ENCODE measurements at places on chromosomes 6 and 20.

DNA sequence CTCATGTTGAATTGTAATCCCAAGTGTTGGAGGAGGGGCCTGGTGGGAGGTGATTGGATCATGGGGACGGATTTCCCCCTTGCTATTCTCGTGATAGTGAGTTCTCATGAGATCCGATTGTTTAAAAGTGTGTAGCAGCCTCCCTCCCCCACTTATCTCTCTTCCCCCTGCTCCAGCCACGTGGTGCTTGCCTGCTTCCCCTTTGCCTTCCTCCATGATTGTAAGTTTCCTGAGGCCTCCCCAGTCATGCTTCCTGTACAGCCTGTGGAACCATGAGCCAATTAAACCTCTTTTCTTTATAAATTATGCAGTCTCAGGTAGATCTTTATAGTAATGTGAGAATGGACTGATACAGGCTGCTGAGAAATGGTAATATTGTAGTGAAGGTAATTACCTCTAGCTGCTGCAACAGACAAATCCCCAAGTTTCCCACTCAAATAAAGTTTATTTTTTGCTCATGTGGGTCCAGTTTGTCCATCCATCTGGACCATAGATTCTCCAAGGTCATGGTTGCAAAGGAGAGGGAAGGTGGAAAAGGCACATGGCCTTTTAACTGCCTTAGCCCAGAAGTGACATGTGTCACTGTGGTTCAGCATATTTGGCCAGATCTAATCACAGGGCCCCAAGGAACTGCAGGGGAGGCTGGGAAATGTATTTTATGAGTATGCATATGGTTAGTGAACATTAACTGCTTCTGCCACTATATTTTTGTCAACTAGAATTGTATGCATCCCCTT, 89.2 kb downstream of the TRMT11 start:
- no peak for DNase-seq

- DNase-seq: no peak
These were observed 63.5 kb upstream of the ADGRF1 start for GRCh38 chr6:47105469-47106178.

DNA sequence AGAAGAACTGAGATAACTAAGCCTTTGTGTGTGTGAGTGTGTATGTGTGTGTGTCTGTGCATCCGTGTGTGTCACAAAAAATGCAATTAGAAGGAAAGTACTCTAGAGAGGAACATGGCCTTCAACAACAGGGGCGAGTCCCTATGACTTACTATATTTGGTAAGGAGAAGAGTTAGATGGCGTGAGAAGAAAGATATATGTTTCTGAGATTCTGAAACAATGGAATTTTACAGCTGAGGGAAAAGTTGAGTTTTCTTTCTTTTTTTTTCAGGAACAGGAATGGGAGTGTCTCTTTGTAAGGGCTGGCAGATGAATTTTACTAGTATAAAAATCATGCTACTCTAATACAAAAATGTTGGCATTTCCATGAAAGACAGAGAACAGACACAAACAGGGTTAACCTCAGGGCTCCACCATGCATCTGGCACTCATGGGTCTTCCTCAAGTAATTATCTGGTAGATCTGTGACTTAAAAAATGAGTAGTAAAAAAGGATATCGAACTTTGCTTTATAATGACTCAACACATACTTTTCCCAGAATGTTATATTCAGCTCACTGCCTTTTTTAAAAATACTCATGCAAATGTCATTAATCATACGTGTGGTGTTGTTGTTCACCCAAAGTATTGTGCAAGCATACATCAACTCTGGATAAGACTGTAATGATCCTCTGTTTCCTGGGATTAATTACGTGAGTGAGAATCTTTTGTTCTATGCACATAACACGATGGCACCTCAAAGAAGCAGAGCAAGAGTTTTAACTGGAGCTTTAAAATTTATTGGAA, 12.8 kb upstream of the SASH1 start:
- no peak for DNase-seq

- no peak for DNase-seq
These were observed 98.1 kb upstream of the KCNK16 start for GRCh38 chr6:39420300-39421265.

GRCh38 chr20:7085467-7085866, 318.0 kb downstream of the BMP2 start:
- DNase-seq: no peak
